Chondrocyte (in vitro differentiated cells): ENCODE measurements at places on chromosomes 7 and 10. TPM values are rescaled to one million over a fixed set of nuclear protein-coding genes. Genes with fewer than 3 reads are reported as not detected.

PAX4 gene
- total RNA-seq = not detected in 3 replicates

VSTM4 gene
- 4.6 to 7.2 TPM (median 6.4 TPM) in 3 replicates for total RNA-seq

POLR2J2 gene
- total RNA-seq = 1.5 to 5.1 TPM (median 2.9 TPM) in 3 replicates

OPN1SW gene
- total RNA-seq = not detected in 3 replicates

SEMA4G gene
- 4.8 to 8.0 TPM (median 7.9 TPM) in 3 replicates for total RNA-seq

RSPH10B gene
- not detected in 3 replicates for total RNA-seq

NACAD gene
- 12.4 to 21.9 TPM (median 19.0 TPM) in 3 replicates for total RNA-seq

GRK5 gene
- 11.7 to 16.4 TPM (median 15.7 TPM) in 3 replicates for total RNA-seq

STAMBPL1 gene
- 1.6 to 2.7 TPM (median 2.1 TPM) in 3 replicates for total RNA-seq

DNA2 gene
- 2.9 to 10.2 TPM (median 6.8 TPM) in 3 replicates for total RNA-seq

DENND10 gene
- total RNA-seq = 32.4 to 43.0 TPM (median 40.1 TPM) in 3 replicates

CYP2E1 gene
- total RNA-seq = 2.7 to 6.3 TPM (median 2.7 TPM) in 3 replicates

IFIT1B gene
- total RNA-seq = not detected in 3 replicates

ARHGAP22 gene
- 0.94 to 8.8 TPM (median 7.1 TPM) in 3 replicates for total RNA-seq

NEBL gene
- total RNA-seq = 1.8 to 2.4 TPM (median 2.0 TPM) in 3 replicates

SPDYE8 gene
- total RNA-seq = not detected in 3 replicates

FOXP2 gene
- total RNA-seq = 12.1 to 23.1 TPM (median 12.8 TPM) in 3 replicates

COL1A2 gene
- 11,901 to 12,433 TPM (median 12,302 TPM) in 3 replicates for total RNA-seq

PCGF6 gene
- total RNA-seq = 9.9 to 12.2 TPM (median 11.4 TPM) in 3 replicates

ADAM12 gene
- 92.2 to 175 TPM (median 166 TPM) in 3 replicates for total RNA-seq

SSC4D gene
- total RNA-seq = 0.97 to 1.2 TPM (median 1.1 TPM) in 3 replicates

PDK4 gene
- 1.9 to 8.6 TPM (median 7.3 TPM) in 3 replicates for total RNA-seq

SPAM1 gene
- not detected in 3 replicates for total RNA-seq

ZNF316 gene
- total RNA-seq = 26.0 to 32.5 TPM (median 28.9 TPM) in 3 replicates

SMIM30 gene
- 33.6 to 48.5 TPM (median 37.0 TPM) in 3 replicates for total RNA-seq

HABP2 gene
- total RNA-seq = not detected in 3 replicates

ENKUR gene
- total RNA-seq = 0.45 to 3.2 TPM (median 0.56 TPM) in 3 replicates

UPK3BL2 gene
- 3.3 to 4.0 TPM (median 3.3 TPM) in 3 replicates for total RNA-seq

IMMP2L gene
- total RNA-seq = 6.1 to 11.0 TPM (median 10.8 TPM) in 3 replicates

PHYHIPL gene
- 0.15 to 0.70 TPM (median 0.20 TPM) in 3 replicates for total RNA-seq

ITPRID1 gene
- total RNA-seq = not detected in 3 replicates

DNAH11 gene
- total RNA-seq = 0.02 TPM in 1 of 3 replicates, not detected in the others

CYP2W1 gene
- not detected in 3 replicates for total RNA-seq

CFAP43 gene
- total RNA-seq = 0.15 to 0.17 TPM in 2 of 3 replicates, not detected in the other

LIPN gene
- not detected in 3 replicates for total RNA-seq

JAKMIP3 gene
- total RNA-seq = 0.67 to 1.6 TPM (median 0.69 TPM) in 3 replicates

GBX1 gene
- total RNA-seq = not detected in 3 replicates

ZNF655 gene
- 38.8 to 45.3 TPM (median 41.6 TPM) in 3 replicates for total RNA-seq

CDHR3 gene
- total RNA-seq = 0.89 to 1.9 TPM (median 1.0 TPM) in 3 replicates

ANXA8L1 gene
- 0.27 to 0.97 TPM in 2 of 3 replicates, not detected in the other for total RNA-seq

PDZD7 gene
- 1.4 to 1.8 TPM (median 1.7 TPM) in 3 replicates for total RNA-seq

PTPRZ1 gene
- 0.05 to 2.0 TPM (median 1.6 TPM) in 3 replicates for total RNA-seq

PPP1R9A gene
- total RNA-seq = 1.5 to 5.3 TPM (median 4.1 TPM) in 3 replicates

ICA1 gene
- 2.2 to 5.0 TPM (median 3.7 TPM) in 3 replicates for total RNA-seq

SORBS1 gene
- 5.0 to 7.0 TPM (median 5.6 TPM) in 3 replicates for total RNA-seq

TEX47 gene
- not detected in 3 replicates for total RNA-seq

TRIL gene
- 0.92 to 1.7 TPM (median 0.92 TPM) in 3 replicates for total RNA-seq

ASB10 gene
- not detected in 3 replicates for total RNA-seq

UCN3 gene
- total RNA-seq = not detected in 3 replicates

SPDYE6 gene
- total RNA-seq = not detected in 3 replicates

PANK1 gene
- 6.3 to 13.9 TPM (median 7.6 TPM) in 3 replicates for total RNA-seq
